ENCODE measurements at places on chromosomes 7 and 10.

DNA sequence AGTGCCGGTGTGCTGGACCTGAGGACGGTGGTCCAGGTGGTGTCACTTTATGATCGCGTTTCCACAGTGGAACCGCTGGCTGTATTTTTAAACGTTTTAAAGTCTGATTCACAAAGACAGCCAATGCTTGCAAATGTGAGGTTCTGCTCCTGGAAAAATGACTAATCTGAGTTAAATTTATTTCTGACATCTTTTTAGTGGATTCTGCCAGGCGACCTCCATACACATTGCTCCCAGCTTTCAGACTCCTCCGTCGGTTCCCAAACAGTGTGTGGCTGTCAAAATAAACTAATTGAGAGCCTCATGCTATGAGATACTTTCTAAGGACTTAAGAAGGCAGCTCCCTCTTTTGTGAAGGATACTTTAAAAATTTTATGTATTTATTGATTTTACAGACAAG is 12.7 kb upstream of the TTYH3 start:
- no peak for DNase-seq

DNA sequence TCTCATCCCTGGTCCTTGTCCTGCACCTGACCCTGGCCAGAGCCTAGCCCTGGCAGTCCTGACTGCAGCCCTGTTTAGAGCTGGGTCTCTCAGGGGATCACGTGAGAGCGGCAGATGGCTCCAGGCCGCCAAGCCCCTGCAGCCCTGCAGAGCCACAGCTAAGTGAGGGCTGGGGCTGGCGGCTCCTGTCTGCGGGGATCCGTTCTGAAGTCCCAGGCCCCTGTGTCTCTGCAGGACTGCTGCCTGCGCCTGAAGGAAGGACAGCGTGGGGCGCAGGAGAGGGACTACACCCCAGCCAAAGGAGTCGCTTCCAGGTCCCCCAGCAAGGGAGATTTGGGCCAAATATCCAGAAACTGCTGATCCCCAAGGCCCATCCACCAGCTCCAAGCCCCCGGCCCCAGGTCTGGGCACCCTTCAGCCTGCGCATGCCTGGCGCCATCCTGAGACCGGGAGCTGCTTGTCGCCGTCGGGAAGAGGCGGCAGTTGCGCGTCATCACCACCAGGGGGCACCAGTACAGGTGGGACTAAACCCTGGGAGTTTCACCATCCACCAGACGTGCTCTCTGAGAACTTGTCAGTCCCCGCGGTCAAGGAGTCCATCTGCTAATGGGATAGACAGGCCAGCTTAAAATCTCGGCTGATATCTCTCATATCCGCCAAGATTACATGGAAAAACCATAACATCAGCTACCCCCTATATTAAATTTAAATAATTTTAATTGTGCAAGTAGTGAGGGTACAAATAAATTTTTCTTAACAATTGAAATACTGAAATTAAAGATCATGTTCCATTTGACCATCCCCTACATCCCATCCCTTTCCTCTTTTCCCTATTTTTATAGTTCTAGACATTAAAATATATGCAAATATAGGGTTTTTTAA is 25.1 kb upstream of the GHRHR start:
- peak; percentile 95 for DNase-seq

DNA sequence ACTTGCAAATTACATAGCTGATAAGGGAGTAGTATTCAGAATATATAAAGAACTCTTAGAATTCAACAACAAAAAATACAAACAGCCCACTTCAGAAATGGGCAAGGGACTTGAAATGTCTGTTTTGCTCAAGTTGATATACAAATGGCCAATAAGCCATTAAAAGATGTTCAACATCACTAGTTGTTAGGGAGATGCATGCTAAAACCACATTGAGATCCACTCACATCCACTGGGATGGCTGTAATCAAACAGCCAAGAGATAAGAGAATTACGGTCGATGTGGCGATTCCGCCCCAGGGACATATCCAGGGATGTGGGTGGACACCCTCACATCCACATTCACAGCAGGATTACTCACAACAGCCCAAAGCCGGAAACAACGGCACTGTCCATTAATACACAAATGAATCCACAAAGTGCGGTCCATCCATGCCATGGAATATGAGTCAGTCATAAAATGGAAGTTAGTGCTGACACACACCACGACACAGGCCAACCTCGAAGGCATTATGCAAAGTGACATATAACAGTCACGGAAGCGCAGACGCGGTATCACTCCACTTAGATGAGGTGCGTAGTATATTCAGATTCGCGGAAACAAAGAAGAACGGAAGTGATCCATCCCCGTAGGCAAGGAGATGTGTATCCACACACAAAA is 227.8 kb downstream of the DNAJB6 start:
- DNase-seq, result no peak

DNA sequence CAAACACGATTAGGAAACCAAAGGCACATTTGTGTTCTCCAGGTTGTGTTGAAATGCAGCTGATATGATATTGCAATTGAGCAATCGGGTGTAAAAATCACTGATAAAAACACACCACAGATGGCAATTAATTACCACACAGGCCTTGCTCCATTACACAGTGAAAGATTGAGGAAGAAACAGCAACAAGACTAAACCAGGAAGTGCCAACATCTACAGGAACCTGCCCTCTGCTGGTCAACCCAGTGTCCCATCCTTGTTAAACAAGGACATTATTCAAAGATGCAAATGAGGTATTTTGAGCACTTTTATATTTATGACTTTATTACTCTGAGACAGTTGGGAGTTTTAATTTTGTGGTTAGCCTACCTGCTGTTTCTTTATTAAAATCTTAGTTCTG is 765.6 kb upstream of the GHITM start:
- peak; percentile 4 for DNase-seq

- no peak for DNase-seq
Observed at GRCh38 chr7:137241655-137242360, 101.7 kb downstream of the PTN start.

DNA sequence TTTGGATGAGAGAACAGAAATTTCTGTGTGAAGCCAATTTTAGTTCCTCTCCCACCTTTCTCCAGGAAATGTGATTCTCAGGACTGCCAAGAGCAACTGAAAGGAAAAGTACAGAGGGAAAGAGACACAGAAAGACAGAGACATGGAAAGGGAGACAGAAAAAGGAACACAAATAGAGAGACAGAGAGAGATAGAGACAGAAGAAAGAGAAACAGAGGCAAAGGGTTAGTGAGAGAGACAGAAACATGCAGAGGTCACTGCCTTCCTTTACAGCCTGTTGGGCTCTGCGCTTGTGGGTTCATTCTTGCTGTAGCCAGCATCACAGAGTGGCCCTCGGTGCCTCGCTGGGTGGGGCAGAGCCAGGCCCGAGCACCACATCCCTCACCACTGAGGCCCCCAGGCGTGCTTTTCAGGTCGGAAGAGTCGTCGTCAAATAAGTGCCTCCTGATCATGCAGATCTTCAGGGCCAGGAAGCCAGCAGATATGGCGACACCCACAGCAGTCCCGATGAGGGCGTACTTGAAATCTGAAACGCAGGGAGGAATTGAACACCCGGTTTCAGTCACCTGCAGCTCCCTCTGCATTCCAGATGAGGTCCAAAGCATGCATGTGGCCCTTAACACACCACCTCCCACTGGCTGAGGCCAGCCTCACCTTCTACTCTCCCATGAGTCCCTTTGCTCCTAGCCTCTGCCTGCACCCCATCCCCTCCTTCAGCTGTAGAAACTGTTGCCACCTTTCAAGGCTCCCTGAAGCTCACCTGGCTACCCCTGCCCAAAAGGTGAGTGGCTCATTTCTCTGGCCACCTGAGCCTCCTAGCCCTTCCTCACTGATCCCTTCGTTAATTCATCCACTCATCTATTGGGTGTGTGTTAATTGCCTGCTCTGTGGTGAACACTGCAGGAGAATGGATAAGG is 21.4 kb downstream of the TMEM273 start:
- no peak for DNase-seq

DNA sequence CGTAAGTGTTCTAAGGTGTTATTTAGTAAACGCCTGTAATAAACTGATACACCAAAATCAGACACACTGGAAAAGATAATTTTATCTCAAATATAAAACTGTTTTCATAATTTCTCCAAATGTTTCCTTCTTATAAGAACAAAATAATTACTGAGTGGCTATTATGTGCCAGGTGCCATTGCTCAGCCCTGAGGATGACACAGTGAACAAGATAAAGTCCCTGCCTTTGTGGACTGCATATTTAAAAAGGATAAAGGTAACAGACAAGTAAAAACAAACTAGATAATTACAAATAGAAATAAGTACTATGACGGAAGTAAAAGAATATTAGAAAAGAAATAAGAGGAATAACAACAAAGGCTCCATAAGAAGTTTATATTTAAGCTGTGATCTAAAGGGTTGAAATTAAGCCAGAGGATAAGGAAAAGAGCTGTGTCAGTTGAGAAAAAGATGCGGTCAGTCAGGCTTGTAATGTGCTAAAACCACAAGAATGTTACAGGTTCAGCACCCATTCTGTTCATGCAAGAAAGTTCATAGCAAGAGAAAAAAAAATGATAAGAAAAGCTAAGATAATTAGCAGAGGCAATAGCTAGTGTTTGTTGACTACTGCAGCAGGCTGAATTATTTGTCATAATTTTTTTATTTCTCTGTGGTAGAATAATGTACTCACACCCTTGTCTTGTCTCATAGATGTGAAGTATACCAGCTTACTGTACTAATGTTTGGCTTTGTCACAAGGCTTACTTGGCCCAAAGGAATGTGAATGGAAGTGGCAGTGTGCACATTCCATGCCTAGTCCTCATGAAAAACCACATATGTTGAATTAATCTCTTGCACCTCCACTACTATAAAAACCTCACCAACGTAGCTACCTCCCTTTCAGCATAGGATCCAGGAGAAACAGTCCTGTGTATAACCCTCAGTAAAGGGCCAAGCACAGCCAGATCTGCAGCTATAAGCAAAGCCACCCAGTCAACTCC is 75.1 kb downstream of the CRPPA start:
- DNase-seq, result no peak

DNA sequence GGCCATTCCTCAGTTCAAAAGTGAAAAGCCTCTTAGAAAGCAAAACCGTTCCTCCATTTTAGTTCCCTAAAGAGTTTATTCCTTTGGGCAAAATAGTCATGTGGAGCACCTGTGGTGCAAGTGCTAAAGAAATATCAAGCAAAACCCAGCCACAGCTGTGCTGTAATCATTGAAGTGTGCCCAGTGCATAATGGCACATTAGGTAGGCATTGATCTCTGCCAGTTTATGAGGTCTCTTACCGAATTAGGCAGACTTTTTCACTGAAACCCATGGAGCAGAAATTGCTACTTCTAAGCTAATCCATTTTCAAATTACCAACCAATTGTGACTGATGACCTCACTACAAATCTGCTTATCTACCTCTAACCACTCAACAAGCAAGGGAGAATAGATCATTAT is 97.2 kb upstream of the SEMA3A start:
- no peak for DNase-seq

DNA sequence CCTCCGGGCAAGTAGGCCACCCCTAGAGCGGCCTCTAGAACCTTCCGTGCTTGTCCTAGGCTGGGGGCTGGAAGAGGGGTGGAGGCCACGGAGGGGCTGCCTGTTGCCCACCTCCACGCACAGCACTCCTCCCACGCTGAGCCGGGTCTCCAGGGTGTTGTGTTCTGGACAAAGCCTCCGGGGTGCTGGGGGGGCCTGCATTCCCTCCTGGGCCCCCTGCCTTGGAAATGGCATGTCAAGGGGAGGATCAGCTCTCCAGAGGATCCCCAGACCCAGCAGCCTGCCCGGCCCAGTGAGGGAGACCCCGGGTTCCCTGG is 8.1 kb upstream of the TTYH3 start:
- no peak for DNase-seq

DNA sequence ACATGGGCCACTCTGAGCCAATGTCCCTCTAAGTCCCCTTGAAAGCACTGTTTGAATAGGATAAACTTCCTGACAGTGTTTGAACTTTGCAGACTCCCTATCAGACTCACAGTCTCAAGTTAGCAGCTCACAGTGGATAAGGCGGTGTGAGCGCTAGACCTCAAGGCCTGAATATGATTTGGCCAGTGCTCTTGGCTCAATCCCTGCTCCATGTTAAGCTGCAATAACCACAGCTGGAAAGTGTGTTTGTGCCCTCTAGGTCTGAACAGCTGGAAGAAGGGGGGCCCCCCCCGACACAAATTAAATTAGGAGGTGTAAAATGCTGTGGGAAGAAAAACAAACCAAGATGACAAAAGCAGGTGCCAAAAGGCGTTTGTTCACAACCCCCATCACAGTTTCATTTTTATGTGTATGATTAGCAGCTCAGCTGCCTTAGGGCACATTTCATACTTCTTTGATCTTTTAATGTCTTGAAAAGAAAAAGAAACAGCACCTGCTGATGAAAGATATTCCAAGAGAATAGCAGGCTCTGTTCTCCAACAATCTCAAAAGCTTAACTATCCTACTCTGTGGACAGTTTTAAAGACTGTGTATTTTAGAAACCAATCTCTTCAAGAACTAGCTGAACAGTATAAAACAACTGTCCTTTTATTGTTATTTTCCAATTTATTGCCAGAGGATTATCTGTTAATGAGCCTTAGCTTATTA is 167.6 kb downstream of the SNX13 start:
- no peak for DNase-seq

GRCh38 chr10:82821043-82821442 is 946.0 kb downstream of the NRG3 start:
- no peak for DNase-seq

- DNase-seq, result no peak
Observed at GRCh38 chr7:138455609-138456008, 4.5 kb upstream of the TRIM24 start.

GRCh38 chr10:46104071-46104585 is 58.1 kb upstream of the MSMB start:
- no peak for DNase-seq

GRCh38 chr10:124128811-124129145 is 35.4 kb upstream of the CHST15 start:
- DNase-seq, result no peak

GRCh38 chr10:112827951-112828350 is 122.1 kb upstream of the TCF7L2 start:
- DNase-seq, result no peak

- no peak for DNase-seq
Observed at GRCh38 chr7:114835861-114836260, 86.0 kb upstream of the MDFIC start.

DNA sequence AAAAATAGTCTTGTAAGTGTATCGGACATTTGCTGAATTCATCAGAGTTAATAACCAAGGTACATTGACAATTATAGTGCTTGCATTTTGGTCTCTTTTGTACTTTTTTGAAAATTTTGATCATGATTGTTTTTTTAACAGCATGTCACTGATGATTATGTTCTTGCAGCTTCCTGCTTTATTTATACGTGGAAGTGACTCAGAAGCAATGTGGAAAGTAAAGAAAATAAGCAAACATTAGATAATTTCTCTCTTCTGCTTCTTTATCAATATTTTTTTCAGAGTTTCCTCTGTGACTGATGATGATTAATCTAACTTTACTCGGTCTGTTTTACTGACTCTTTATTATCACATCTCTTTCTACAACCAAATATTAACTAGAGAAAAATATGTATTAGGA is 1351.9 kb downstream of the REEP3 start:
- DNase-seq, result no peak

GRCh38 chr7:14822481-14822854 is 80.1 kb downstream of the DGKB start:
- DNase-seq, result no peak

GRCh38 chr7:136664537-136664936 is 203.9 kb upstream of the CHRM2 start:
- no peak for DNase-seq
